ENCODE measurements at places on chromosomes 3 and 15. TPM values are rescaled to one million over a fixed set of nuclear protein-coding genes. Genes with fewer than 3 reads are reported as not detected.

The TGM4 gene
- total RNA-seq: not detected

The RASL12 gene
- total RNA-seq: not detected

DNA sequence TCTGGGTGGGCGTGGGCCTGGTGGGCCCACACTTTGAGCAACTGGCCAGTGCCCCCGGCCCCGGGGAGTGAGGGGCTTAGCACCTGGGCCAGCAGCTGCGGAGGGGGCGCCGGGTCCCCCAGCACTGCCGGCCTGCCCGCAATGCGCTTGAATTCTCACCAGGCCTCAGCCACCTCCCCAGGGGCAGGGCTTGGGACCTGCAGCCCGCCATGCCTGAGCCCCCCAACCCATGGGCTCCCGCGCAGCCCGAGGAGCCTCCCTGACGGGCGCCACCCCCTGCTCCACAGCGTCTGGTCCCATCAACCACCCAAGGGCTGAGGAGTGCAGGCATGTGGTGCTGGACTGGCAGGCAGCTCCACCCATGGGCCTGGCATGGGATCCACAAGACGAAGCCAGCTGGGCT, 484.3 kb downstream of the UNC13C start:
- DNase-seq: no peak

GRCh38 chr3:30161375-30161774, 445.0 kb upstream of the TGFBR2 start:
- no peak for DNase-seq

GRCh38 chr3:178181784-178182183, 354.5 kb upstream of the KCNMB2 start:
- DNase-seq: no peak

The CHRNB4 gene
- not detected for total RNA-seq

DNA sequence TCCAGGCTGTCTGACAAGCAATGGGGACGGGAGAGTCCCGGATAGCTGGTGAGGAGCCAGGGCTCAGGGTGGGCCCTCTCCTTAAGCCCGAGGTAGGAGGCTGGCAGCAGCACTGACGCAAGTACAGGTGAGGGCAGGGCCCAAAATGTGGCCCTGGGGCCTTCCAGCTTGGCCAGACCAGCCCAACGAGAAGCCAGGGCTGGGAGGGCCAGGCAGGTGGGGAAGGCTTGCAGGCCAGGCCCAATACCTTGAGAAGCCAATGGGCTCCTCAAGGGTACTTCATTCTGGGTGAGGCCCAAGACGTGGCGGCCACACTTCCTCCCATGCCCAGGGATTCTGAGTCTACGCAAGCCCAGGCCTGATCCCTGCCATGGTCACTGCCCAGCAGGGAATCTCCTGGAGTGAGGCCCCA, 37.2 kb downstream of the AMOTL2 start:
- no peak for DNase-seq

The RPUSD2 gene
- 9.4 TPM for total RNA-seq

The FBXW12 gene
- not detected for total RNA-seq

- DNase-seq: peak; percentile 32
Observed at GRCh38 chr15:63599401-63600000, 2.3 kb downstream of the FBXL22 start.

DNA sequence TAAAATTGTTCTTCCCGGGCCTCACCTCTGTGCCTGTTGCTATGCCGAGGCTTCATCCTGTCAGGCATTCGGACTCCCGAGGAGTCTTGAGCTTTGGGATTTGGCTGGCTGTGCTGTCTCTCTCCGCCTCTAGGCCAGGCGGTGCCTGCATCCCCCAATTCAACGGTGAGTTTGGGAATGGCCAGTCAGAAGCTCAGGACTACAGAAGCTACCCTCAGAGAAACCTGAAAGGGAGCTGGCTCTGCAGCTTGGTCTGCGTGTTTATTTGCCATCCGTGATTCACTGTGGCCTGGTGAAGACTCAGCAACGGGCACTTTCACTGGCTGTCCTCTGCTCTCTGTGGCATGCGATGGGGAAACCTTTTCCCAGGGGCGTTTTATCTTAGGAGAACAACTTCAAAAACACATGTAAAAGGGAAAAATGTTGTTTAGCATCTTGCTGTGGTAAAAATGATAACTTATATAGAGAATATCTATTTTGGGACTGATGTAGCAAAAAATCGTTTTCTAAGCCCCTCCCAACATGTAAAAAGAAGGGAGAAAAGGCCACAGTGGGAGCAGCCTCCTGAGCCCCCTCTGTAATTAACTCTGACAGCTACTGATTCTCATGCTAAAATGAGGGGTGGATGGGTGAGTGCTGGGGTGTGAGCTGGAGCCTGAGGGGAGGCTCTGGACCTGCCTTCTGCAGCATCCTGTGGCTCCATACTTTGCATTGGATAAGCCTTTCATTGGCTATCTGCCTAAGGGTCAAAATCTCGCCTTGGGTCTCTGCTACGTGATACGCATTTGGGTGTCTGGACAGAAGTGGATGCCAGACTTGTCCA, 103.4 kb upstream of the KLHL25 start:
- DNase-seq: peak; percentile 4

- no peak for DNase-seq
Observed at GRCh38 chr3:127337001-127337400, 49.2 kb upstream of the PRR20G start.

DNA sequence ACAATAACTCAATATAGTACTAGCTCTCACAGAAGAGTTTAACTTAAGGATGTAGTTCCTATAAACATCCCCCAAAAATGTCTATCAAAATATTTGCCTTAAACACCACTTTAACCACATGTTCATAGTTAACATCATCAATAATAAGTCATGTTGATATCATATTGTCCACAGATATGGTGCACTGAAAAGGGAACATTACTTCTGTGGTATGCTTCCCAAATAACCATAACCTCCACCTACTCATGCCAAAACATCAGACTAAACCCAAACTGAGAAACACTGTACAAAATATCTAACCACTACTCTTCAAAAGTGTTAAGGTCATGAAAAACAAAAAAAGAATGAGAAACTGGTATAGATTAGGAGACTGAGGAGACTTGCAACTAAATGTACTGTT, 32.9 kb downstream of the SLC4A7 start:
- no peak for DNase-seq

DNA sequence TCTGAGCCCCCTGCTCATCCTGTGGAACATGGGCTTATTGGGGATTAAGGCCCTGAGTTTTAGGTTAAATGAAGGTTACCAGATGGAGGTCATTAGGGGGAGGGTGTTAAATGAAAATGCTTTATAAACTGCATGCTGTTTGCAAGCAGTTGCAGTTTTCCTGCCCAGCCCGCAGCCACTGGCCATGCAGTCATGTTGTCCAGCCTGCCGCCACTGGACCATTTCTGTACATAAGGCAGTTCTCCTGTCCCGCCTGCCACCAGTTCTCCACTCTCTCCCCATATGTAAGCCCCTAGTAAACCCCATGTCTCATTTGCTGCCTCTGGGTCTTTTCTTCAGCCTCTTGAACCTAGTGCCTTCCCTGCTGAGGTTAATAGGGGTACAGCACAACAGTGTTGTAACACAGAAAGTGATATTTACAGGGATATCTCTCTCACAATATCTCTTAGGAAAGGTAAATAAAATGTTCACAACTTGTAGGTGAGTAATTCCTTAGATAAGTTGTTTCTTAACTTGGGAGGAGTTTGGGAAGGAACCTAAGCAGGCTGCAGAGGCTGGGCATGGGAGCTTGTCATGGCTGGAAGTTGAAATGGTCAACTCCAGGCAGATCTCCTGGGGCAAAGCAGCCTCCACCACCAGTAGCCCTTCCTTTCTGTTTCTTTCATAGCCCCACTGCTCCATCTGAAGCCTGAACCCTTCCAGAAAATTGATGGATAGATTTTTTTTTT, 148.2 kb downstream of the CMSS1 start:
- DNase-seq: no peak

The EPHB1 gene
- total RNA-seq: 1.0 TPM

- DNase-seq: no peak
Observed at GRCh38 chr3:10450494-10451440, 54.6 kb downstream of the ATP2B2 start.

The LMAN1L gene
- not detected for total RNA-seq

GRCh38 chr15:33131552-33132232, 62.8 kb downstream of the FMN1 start:
- peak; percentile 77 for DNase-seq

The GOLGA6A gene
- not detected for total RNA-seq

The ACTRT3 gene
- 1.7 TPM for total RNA-seq

The SYNPR gene
- not detected for total RNA-seq

DNA sequence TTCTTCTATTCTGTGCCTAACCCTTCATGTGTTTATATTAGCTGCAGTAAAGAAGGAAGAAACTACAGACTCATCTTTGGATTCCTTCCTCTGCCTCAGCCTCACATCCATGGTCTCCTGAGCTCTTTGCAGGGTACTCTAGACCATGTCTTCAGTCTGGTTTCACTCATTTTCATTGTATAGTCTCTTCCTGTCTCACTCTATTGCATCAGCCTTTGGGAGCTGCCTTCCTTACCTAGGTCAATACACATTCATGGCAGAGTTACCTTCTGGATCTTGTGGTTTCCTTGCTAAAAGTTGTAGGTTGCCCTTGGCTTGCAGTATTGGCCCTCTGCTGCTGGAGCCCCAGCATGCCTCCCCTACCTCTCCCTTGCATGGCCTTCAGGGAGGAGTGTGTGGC, 31.5 kb upstream of the SCAANT1 start:
- no peak for DNase-seq

The FAM81A gene
- 1.1 TPM for total RNA-seq

DNA sequence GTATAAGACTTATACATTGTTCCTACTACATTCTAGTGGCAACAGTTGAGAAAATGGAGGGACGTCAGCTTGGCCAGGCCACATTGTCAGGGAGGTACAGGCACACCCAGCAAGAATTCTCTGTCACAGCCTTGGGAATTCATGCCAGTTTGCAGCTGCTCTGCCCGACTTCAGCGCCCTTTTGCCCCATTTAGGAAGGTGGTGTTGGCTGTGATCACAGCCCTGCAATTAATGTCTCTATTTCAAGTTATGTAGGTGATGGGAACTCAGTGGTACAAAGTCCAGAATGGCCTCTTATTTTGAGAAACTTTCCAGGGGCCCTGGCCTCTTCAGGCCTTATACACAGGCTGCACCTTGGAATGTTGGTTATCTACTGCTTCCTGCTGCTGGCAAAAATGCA, 26.7 kb downstream of the AMOTL2 start:
- no peak for DNase-seq

DNA sequence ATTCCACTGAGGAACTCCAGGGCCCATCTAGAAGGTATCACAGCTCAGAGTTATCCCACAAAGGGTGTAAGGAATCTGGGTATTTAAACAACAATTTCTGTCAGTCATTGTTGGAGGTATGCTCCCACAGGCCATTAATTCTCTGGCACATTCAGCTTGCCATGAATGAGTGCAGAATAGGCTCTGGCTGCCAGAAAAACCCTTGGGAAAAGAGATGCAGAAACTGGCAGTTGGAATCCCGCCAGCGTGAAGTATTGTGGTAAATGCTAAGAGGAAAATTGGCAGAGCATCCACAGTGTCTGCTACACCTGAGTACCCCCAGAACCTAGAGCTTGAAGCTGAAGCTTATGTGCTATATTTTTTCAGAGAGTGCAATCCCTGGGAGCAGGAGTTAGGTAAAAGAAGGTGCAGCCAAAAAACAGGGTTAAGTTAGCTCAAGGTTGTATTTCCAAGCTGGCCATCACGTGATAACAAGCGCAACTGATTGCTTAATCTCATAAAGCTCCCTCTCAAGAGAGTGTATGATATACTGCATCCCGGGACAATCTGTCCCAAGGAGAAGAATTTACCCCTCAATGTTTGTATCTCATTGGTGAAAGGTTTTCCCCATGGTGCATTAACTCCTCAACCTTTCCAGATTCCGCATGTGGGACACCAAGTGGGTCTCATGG, 94.2 kb upstream of the ACP3 start:
- no peak for DNase-seq

GRCh38 chr3:139388821-139389551, 461 bp downstream of the COPB2 start:
- DNase-seq: no peak

- DNase-seq: no peak
Observed at GRCh38 chr3:94524102-94524919, 461.4 kb downstream of the NSUN3 start.

- no peak for DNase-seq
Observed at GRCh38 chr3:149767720-149768119, 15.4 kb upstream of the COMMD2 start.

DNA sequence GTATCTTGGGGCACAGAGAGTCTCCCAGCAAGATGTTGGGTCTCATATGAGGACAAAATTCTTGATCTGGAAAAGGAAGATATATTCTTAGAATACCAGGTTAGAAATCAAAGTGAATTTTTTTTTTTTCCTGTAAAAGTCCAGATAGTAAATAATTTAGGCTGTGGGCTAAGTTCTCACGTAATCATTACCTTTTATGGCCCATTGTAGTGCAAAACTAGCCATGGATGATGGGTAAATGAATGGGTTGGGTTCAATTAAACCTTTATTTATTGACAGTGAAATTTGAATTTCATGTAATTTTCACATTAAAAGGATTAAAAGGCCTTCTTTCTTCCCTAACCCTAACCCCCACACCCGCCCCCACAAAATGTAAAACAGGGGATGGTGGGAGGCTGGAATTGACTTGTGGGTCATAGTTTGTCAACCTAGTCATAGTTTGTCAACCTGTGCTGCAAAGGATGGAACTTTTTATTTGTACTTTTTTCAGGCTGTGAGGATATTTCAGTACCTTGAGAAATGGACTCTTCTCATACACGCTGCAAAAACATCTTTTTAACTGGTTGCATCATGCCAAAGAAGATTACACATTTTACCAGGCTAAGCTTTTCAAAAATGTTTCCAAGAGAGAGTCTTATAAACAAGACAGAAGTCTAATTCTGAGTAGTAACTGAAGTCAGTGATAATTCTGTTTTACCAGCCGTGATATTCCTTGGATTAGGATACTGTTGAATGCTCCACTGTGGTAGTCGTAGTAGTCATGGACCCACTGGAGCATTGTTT, 138.8 kb downstream of the AKAP13 start:
- DNase-seq: no peak

DNA sequence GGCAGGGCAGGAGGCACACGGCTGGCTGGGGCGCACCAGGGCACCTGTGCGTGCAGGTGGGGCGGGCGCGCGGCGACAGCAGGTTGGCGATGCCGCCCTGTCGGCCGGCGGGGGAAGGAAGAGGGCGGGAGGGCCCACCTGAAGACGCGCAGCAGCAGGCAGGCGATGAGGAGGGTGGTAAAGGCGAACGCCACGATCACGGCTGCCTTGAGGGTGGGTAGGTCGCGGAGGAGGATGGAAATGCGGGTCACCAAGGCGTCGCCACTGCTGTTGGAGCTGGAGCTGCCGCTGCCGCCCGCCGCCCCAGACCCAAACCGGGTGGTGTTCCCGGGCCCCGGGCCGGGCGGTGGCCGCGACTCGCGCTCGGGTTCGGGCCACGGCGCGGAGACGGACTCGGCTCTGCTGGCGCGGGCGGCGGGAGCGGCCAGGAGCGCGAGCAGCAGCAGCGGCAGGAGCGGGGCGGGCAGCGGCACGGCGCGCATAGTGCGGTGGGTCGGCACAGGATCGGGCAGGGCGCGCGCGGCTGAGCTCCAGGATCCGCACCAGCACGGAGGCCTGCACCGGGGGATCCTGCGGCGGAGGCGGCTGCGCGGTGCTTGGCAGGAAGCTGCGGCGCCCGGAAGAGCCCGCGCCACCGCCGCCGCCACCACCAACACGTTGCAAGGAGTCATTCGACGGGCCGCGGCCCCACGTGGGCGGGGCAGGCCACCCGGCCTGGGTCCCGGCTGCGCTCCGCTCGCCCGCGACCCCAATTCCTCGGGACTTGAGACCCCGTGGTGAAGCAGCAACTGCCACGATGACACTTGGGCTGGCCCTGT, at the start of gene FAM174B:
Gene FAM174B (minus strand): TSS at position 598 of the 818 bp plus-strand sequence.
- DNase-seq: peak; percentile 51

Measured in M059J (cell line).